ENCODE measurements at places on chromosomes 4 and X.

DNA sequence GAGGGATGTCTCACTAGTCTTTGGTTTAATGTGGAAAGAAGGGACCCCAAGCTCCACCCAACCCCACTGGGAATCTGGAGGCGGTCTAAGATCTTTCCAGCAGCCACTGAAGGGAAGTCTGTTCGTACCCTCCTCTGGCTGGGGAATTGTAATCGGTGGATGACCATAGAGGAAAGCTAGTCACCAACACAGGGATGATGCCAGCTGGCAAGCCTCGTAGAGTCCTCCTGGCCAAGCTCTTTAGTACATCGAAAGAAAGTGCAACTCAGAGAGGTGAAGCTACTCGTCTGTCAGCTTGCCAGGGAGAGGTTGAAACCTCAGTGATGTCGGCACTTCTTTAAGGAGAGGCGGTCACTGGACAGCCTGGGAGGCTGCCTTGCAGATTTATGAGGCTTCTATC, 58.7 kb downstream of the MAMLD1 start:
- DNase-seq: no peak

DNA sequence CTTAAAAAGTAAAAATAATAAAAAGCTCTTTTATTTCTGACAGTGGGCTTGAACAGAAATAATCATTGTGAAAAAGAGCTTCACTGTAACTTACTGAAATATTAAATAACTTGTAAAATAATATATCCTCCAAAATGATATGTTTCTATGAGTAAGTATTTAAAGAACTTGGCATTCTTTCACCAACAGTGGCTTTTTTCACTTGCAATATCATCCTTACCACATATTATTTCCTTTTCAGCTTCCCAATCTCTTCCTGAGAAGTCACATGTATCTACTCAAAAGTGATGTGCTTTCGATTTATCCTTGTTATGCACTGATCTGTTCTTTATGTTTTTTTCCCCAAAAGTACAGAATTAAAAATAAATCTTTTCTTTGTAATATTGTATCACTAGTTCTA, 2.2 kb upstream of the PCDH18 start:
- DNase-seq: no peak

DNA sequence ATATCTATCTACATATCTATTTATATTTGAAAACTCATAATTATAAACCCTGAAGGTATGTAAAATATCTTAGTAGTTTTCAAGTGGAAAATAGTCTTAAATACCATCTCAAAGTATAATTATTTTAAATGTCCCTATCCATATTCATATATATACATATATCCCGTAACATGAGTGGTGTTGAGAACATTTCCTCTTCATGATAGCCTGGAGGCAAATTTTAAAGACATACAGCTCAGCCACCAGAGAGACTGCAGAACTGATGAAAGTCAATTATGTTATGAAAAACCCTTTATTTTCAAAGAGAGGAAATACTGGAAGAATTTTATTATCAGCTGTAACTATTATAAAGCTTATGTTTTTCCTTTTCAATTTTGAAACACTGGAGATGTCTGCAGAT, 1806.7 kb upstream of the PCDH7 start:
- no peak for DNase-seq

- no peak for DNase-seq
Measured at GRCh38 chr4:3229964-3230363, 19.0 kb upstream of the MSANTD1 start.

DNA sequence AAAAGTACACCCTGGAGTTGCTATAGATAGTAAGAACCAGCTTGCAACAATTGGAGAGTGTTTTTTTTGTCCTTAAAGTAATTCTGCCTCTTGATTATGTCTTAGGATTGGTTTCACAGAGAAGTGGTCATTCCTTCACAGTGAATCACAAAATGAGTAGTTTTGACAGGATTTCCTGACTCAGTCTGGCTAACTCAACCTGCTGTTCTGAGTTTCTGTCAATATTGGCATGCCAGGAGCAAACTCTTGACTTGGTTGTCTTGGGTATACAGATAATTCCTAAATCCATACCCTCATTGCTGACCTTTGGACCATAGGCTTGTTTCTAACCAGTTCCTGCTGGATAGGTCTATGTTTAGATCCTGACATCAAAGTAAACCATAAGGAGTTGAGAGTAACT, 9.4 kb downstream of the FHIP1A start:
- DNase-seq: no peak

DNA sequence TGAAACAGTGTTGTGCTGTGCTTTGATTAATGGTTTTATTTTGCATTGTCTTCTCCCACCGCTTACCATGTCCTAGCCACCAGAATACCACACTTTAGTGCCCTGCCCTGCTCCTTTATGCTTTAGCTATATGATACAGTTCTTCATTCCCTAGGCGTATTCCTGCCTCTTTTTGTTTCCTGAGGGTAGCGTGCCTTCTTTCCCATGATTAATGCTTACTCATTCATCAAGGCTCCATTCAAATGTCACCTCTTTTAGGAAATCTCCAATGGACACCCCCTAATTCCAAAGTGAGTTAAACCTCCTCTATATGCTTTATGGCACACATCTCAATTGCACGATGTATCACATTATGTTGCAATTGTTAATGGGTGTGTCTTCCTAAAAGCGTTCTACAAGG, 46.3 kb downstream of the SPANXD start:
- DNase-seq: no peak

GRCh38 chr4:146238107-146238506, 23.8 kb downstream of the REELD1 start:
- DNase-seq: no peak

Data from GDM1 (cell line).